ENCODE measurements at places on chromosomes 4 and X.

GRCh38 chr4:77187322-77187721 is 30.3 kb downstream of the CCNG2 start:
- DNase-seq, result no peak

DNA sequence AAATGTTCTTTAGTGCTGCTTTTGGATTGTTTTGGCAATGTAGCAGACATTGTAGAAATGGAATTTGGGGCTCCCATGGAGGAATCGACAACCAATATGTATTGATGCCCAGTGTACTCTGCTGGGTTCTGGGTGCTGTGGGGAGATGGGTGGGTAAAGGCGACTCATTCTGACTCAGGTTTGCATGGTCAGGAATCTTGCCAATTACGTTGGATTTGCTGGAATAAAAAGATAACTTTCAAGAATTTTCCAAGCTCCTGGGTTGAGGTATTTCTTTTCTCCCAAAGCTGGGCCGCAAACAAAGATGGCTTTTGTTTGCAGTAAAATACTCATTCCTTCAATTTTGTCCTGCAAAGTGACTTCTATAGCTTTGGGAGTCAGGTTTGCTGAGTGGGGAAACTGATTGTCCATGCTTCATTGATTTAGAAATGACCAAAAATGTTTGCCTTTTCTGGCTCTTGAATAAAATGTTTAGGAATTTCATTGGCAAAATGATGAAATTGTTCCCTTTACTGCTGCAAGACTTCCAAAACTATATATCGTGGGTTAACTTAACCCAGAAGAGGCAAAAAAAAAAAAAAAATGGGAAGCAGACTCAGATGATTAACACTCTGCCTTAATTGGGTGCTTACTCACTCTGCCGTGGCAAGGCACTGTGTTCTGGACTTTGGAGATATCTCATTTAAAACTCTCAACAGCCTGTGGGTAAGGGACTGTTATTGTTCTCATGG is 57.0 kb downstream of the RTL9 start:
- DNase-seq, result peak; percentile 73

- DNase-seq, result no peak
Measured at GRCh38 chr4:8326206-8326605, 56.7 kb downstream of the HTRA3 start.

DNA sequence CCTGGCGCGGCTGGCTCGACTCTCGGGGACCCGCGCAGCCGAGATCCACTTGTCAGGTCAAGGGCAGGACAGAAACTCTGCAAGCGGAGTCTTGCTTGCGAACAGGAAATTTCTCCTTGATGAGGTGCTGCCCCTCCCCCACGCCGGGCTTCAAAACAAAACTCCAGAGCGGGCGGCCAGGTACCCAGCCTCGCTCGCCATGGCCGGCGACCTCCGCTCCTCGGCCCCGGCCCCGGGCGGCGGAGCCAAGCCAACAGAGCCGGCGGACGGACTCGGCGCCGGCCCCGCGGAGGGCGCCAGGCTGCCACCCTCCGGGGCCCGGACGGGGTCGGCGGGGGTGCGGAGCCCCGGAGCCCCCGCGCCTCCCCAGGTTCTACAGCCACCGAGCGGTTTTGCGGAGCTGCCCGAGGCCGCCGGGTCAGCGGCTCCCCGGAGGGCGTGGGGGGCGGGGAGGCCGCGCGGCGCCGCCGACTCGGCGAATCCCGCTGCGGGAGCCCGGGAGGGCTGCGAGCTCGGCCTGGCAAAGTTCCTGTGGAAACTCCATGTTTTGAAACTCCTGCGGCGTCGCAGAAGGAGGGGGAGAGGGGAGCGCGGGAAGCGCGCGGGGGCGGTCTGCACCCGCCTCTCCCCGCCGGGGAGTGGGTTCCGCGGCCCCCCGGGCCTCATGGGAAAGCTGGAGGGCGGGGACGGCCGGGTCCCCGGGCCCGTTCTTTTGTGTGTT is 11.7 kb upstream of the BCOR start:
- no peak for DNase-seq

DNA sequence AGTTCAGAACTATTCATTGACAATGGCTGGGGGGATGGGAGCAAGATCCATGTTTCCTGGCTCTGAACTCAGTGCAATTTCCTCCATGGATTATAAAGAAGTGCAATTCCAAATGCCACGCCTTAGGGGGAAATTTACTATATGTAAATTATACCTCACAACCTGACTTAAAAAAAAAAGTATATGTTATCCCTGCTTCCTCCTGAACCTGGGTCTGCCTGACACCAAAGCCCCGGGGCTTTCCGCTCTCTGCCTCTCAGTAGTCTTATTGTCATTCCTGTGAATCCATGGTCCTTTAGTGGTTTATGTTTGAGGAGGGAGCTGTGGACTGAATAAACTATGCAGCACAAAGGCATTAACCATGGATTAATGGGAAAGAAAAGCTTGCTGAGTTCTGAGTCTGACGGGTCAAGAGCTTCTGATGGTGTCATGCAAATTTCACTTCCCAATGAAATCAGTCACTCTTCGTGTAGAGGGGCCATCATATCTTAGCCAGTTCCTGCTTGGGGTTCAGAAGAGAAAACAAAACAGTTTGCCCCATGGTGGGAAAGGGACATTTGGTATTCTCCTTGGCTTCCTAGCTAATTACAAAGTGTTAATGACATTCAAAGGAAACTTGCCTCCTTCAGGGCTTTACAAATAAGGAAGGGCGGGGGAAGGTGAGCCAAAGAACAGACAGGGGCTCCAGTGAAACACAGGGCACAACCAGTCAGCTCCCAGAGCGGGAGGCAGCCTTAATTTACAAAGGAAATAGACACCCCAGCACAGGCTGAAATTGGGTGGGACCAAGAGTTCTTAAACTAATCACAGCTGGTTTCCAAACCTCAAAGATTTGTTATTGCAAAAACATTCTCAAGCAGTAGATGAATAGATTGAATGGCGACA is 14.3 kb downstream of the FAM9C start:
- no peak for DNase-seq

DNA sequence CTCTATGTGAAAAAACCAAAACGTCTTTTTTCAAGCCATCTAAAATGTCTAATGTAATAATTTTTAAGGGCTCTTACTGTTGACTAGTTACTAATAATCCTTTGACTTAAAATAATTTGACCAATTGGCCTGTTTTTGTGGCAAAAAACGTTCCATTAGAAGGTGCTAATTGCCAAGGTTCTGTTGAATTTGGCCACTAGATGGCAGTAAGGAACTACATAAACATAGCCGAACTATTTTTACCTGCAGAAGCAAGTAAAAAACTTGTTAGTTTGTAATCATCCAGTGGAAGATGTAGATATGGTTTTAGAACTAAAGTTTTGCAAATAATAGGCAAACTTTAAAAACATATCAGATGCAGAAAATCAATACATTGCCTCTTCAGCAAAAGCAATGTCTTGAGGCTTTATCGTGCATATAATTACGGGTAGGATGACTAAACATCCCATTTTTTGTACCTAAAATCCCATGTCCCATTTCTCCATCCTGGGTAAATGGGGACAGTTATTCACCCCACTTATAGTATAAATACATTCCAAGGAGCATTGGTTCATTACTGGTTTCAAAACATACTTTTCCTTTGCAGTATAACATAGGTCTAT is 57.6 kb downstream of the PROM1 start:
- DNase-seq, result peak; percentile 59

Data from fibroblast of upper back skin (primary cell).